SIG-M5 (cell line): ENCODE measurements at places on chromosomes 13 and 19.

DNA sequence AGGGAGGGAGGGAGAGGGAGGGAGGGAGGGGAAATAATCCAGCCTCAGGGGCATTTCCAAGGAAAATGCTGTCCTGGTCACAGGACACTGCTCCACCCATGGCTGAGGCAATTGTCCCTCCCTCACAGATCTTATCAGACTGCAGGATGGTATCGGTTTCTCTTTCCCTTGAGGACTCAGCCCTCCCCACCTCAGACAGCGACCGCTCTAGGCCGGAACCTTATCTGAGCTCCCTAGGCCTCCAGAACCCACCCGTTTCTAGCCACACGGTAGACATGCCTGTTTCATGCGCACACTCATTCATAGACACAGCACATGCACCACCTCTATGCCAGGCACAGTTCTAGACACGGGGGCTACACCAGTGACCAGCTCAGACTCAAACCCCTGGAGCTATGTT lies 10.0 kb upstream of the IZUMO2 start:
- DNase-seq: no peak

DNA sequence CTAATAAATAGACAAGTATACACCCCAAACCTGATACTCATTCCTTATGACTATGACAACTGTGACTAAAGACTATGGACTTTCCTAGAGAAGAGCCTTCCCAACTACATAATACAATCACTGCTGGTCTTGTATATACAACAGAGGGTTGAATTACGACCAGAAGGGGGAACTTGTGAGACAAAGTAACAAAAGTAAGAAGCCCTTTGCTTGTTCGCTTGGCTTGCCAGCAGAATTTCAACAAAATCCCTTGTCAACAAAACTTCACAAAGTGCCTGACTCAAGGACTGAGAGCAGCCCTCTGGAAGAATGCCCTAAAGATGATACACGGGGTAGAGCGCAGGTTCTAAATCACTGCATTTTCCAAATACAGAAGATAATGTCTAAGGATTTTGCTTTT lies 99.4 kb downstream of the WASF3 start:
- DNase-seq: no peak

GRCh38 chr13:93861818-93862217 lies 617.7 kb downstream of the DCT start:
- no peak for DNase-seq

GRCh38 chr13:30340331-30341250 lies 33.2 kb upstream of the KATNAL1 start:
- peak; percentile 42 for DNase-seq
